ENCODE measurements at places on chromosomes 6 and 20.

DNA sequence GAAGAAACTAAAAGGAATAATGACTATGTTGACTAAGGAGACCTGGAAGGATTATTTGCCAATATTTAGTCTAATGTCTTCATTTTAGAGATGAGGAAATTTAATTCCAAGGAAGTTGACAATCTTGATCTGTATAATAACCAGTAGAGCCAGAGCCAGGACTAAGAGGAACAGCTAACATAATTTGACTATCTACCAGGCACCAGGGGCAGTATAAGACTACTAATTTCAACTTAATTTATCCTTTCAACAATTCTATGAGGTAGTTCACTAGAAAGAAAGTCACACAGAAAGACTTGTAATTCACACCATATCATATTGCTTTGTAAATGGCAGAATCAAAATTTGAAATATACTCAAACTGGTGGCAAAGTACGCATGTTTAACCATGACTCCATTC, 273.0 kb upstream of the STXBP5 start:
- DNase-seq = no peak

DNA sequence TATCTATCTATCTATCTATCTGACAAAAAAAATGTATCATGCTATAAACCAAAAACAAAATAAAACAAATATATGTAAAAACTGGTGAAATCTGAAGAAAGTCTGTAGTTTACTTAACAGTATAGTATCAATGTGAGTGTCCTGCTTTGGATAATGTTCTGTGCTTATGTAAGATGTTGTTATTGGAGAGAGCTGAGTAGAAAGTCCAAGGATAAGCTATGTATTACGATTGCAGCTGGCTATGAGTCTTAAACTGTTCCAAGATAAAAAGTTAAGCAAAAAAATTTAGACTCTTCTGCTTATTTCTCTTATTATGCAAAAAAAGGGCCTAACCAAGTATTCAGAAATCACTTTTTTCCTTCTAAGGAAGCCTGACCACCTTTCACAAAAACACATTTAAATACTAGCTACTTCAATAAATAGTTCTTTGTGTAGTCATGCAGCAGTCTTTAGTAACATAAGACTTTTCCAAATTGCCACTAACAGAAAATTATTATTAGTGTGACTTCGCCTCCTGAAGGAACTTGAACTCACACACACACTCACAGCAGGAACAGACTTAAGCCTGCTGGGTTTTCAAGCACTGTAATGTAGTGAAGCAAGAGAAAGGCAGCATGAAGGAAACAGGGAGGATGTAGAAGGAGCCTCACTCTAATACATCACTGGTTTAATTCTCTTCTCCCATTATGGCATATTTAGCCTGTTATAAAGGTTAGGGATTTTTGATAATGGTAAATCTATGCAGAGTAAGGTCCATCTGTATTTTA, 265.8 kb upstream of the GJE1 start:
- DNase-seq = no peak

GRCh38 chr6:80537118-80537972, 430.9 kb downstream of the BCKDHB start:
- no peak for DNase-seq

- no peak for DNase-seq
Measured at GRCh38 chr6:26233649-26234420, 131.2 kb upstream of the BTN3A2 start.

GRCh38 chr20:36582322-36582721, 8.9 kb downstream of the TGIF2 start:
- no peak for DNase-seq

DNA sequence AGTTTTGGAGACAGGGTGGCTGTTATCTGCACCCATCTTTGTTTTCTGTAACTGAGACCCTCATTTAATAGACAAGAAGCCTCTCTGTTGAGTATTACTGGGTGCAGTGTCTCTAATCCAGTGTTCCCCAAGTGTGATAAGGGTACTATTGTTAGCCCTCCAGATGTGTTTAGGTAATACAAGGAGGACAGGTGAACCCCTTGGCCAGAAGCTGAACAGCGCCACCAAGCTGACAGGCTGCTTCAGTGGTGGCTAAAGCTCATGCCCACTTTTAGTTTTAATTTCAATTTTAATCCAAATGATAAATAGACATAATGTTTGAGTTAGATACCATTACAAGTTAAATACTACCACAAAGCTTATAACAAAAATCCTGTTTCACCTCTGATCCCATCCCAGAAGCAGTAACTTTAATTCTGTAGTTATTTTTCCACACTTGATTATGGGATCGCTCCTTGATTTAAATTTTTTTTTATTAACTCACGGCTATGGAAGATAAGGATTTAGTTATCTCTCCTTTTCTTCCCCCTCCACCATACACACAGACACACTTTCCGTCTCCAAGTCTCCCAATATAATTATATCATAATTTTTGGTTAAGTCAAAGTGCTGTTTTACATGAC, 8.4 kb upstream of the STK35 start:
- no peak for DNase-seq

DNA sequence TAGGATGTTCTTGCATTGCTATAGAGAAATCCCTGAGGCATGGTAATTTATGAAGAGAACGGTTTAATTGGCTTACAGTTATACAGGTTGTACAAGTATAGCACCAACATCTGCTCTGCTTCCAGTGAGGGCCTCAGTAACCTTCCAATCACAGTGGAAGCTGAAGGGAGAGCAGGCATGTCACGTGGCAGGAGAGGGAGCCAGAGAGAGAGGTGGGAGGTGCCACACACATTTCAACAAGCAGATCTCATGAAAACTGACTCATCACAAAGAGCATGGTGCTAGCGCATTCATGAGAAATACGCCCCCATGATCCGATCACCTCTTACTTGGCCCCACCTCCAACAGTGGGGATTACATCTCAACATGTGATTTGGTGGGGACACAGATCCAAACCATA, 871.2 kb downstream of the TFAP2A start:
- DNase-seq = no peak

- no peak for DNase-seq
Measured at GRCh38 chr6:5053038-5053437, 32.1 kb upstream of the PPP1R3G start.

- DNase-seq = no peak
Measured at GRCh38 chr6:56046576-56046975, 171.2 kb upstream of the BMP5 start.

- DNase-seq = peak; percentile 92
Measured at GRCh38 chr6:37257634-37258404, at the start of the genes TBC1D22B and TMEM217. Gene TBC1D22B (plus strand): TSS chr6:37257772. CDS start chr6:37257918, 146 bp downstream. Gene TMEM217 (minus strand): TSS chr6:37258144. CDS start chr6:37219030, 39,114 bp downstream.

DNA sequence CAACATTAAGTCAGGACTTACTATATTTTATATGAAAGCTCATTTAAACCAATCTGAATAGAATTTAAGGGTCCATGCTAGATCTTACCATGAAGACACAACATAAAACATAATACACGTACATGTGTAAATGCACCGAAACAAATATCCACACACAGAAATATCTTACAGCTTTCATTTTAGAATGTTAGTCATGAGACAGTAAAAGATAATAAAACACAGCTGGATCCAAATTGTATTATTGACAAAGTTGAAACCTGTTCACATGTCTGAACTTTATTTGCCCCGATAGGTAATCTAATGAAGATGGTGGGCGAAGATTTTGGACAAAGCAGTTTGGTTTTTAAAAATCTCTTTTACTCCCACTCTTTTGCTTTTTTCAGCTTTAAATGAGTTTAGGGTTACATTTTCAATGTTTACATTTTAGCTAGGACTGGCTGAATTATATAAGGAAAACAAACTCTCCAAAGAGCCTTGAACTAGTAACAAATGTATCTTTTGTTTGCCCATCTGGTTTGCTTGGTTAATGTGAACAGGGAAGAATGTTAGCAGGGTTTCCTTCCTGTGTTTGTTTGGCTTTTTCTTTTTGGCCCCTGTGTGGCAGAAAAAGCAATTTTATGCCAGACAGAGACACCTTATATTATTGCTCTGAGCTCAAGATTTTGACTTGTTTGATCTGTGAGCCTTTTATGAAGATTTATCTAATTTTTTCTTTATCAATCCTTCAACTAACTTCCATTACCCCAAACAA, 5.1 kb upstream of the TMEM181 start:
- DNase-seq = no peak

GRCh38 chr20:3632311-3633004, 30.7 kb downstream of the GFRA4 start:
- DNase-seq = no peak
